ENCODE measurements at places on chromosomes 16 and 17. TPM values are rescaled to one million over a fixed set of nuclear protein-coding genes. Genes with fewer than 3 reads are reported as not detected.

The PPP1R27 gene
- 0.13 TPM for polyA plus RNA-seq

The C17orf107 gene
- 1.1 TPM for polyA plus RNA-seq

GRCh38 chr16:25135254-25135878 is 23.8 kb downstream of the LCMT1 start:
- DNase-seq: no peak

GRCh38 chr16:67731753-67732095 is 12.6 kb upstream of the GFOD2 start:
- DNase-seq: no peak

GRCh38 chr16:58853854-58854791 is 120.0 kb upstream of the GOT2 start:
- no peak for DNase-seq

The AXIN2 gene
- 10.5 TPM for polyA plus RNA-seq

The RAB34 gene
- 19.2 TPM for polyA plus RNA-seq

DNA sequence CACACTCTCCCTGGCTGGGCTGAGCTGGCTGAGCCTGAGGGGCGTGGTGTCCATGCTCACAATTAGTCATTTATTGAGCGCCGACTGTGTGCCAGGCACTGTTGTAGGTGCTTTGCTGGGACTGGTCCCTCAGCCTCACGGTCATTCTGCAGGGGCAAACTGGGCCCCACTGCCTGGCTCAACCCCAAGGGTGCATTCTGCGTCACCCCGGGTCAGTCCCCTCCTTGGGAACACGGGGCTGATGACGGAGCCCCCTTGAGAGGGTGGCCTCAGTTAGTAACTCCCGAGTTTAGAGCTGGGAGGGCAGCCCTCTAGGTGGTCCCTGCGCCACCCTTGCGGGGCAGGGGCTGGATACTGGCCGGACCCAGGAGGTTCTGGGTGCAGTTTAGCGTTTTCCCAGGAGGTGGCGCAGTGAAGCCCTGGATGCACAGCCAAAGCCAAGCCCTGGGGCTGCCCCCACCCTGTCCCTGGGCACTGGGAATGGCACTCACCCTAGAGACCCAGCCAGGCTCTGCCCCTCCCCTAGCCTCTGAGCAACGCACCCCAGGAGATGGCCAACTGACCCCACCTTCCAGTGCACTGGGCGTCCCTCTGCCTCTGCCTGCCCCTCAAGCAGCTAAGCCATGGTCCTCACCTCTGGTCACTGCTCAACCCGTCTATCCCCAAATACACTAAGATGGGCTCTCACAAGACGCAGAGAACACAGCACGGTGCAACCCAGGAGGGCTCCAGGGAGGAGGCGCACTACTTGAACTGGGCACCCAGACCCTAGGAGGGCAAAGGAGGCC is 243.2 kb upstream of the GSE1 start:
- DNase-seq: peak; percentile 54

DNA sequence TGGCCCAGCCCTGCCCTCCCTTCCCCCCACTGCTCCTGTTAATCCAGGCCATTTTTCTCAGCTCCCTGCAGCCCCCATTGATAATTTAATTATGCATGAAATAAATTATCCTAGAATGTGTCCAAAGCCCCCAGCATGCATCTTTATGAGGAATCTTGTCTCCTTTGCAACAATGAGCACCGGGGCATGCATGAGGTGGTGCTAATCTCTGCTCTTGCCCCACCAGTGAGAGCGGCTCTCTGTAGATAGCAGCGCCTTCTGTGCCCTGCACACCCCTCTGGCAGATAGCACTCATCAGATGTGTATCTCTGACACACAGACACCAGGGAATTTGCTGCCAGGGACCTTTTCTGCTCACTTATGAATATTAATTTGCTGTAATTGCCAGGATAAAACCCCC is 140.2 kb upstream of the CDC42EP4 start:
- DNase-seq: no peak

DNA sequence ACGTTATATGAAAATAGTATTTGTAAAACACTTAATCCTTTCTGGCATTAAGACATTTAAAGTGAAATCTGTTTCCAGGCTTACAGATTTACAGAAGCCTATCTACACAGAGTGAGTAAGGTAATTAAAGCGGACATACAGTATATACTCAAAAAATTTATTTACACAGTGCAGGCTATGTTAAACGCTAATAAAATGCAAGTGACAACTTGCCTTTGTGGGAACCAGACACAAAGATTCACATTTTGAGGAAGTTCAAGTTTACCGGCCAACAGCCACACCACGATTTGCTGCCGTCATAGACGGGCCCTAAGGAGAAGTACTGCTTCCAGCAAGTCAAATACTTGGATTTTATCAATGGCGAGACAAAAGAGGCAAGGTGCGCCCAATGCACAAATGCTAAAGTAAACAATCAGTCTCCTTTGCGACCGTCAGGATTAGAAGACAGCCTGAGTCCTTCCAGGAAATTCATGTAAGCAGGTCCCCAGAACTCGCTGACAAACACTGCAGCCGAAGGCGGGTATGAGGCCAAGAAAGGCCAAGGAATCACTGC is 801 bp downstream of the VPS35 start:
- no peak for DNase-seq

DNA sequence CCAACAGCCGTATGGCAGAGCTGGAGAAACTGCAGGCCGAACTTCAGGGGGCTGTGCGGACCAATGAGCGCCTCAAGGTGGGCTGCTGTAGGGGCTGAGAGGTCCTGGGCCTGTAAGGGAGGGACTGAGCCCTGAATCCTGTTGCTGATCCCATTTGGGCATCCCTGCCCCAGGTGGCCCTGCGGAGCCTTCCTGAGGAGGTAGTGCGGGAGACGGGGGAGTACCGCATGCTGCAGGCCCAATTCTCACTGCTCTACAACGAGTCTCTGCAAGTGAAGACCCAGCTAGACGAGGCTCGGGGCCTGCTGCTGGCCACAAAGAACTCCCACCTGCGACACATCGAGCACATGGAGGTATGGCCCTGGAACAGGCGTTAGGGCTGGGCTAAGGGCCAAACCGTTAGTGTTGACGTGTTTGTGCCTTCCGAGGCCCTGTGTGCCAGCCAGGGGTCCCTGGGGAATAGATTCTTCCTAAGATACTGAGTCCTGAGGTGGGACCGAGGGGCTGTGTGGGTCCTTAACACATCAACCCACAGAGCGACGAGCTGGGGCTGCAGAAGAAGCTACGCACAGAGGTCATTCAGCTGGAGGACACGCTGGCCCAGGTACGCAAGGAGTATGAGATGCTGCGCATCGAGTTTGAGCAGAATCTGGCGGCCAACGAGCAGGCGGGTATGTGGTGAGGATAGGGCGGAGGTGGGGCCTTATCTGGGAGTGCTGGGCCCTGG is 4.2 kb downstream of the RNF40 start:
- DNase-seq: no peak

GRCh38 chr16:88785106-88785924 is at the start of gene PIEZO1:
TSS of gene PIEZO1 (minus strand) at chr16:88785220. CDS start at chr16:88784964, 256 bp downstream.
- peak; percentile 85 for DNase-seq

The OR1F1 gene
- polyA plus RNA-seq: not detected

DNA sequence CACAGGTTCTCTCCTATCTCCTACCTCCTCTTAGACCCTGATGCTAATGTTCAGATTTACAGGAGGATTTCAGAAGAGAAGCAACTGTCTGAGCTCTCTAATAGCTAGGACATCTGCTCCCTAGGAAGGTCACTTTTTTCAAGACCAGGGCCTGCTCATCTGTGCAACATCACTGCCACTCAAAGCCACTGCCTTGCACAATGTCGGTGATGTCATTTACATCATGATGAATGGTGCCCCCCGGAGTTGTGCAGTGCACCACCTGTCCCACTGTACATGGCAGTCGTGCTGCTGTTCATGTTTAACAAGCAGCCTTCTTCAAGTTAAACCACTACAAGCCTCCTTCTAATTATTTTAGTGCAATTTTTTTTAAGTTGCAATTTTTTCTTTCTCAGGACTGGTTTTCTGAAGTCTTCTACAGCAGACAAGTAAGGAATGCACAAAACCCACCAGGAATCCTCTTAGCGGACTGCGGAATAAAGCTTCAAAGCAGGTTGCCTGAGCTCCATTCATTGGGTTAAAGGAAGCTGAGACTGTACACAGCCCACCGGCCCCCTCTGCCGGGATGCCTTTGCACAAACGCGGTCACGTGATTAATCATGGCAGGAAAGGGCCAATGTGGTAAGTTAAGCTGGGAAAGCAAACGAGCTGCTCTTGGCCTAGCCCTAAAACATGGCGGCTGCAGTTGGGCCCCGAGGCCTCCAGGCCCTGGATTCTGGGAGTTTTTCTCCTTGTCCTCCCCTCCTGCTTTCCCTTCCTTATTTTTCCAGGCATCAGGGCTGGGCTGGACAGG is 74.1 kb downstream of the MYH11 start:
- DNase-seq: no peak

The TMC7 gene
- not detected for polyA plus RNA-seq

DNA sequence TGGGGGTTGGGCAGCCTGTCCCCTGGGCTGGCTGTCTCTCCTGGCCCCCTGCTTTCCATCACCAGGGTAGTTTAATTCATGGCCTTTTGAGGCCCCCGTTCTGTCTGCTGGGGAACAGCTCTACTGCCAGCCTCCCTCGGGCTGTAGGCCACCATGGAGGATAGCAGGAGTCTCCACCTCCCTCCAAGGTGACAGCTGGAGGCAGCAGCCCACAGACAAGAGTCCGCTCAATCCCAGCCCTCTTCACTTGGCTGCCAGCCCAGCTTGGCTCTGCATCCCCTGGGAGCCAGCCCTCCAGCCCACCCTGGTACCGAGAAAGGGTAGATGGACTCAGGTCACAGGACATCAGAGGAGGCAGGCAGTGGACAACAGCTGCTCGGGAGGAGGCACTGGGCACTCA is 194.6 kb upstream of the SDK2 start:
- DNase-seq: no peak

GRCh38 chr16:69814561-69814960 is 52.4 kb downstream of the WWP2 start:
- DNase-seq: no peak

DNA sequence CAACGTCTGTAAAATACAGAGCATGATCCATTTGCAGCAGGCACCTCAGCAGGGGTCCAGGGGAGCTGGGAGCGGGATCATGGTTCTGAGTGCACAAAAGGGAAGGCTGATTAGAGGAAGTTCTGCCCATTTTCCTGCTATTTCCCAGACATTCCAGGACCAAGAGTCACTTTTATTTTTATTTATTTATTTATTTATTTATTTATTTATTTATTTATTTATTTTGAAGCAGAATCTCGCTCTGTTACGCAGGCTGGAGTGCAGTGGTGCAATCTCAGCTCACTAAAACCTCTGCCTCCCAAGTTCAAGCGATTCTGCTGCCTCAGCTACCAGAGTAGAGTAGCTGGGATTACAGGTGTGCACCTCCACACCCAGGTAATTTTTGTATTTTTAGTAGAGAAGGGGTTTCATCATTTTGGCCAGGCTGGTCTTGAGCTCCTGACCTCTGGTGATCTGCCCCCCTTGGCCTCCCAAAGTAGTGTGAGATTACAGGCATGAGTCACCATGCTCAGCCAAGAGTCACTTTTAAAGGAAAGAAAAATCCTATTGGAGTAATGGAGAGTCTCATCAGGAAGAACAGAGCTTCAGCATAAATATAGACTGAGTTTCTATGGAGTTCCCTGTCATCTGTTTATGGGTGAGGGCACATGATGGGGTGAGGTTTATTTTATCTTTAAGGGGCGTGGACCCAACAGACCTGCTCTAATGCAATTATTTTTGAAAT is 355.2 kb downstream of the HAPSTR1 start:
- no peak for DNase-seq

DNA sequence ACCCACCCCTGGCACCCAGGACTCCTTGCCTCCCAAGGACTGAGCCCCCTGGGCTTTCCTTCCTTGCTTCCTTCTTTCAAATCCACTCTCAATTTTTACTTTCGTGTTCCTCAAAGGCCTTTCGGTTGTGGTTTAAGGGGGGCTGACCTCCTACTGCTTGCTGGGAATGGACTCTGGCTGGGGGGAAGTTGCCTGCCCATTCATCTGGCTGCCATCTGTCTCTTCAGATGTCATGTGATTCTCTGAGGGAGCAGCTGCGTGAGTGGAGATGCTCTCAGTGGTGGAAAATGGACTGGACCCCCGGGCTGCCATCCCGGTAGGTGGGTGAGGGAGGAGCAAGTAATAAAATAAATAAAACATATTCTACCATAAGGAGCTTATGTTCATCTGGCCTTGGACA is 93.8 kb upstream of the RPRML start:
- DNase-seq: no peak

DNA sequence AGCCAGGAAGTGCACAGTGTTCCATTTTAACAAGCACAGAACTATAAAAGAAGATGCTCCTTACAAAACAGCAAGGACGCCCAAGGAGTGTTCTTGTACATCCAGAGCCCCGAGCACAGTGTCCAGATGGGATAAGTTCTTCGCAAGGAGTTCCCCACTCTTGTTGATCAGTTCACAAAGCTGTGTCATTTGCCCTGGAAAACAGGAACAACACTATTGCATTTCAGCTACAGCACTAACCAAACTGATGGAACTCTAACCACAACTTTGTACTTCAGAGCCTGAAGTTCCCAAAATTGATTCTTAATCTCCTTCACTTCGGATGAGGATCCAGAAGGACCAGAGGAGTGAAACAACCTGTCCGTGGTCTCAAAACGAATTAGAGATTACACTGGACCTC is 5.1 kb downstream of the COPS3 start:
- DNase-seq: no peak

- DNase-seq: no peak
Measured at GRCh38 chr16:952321-952720, 18.5 kb downstream of the LMF1 start.

DNA sequence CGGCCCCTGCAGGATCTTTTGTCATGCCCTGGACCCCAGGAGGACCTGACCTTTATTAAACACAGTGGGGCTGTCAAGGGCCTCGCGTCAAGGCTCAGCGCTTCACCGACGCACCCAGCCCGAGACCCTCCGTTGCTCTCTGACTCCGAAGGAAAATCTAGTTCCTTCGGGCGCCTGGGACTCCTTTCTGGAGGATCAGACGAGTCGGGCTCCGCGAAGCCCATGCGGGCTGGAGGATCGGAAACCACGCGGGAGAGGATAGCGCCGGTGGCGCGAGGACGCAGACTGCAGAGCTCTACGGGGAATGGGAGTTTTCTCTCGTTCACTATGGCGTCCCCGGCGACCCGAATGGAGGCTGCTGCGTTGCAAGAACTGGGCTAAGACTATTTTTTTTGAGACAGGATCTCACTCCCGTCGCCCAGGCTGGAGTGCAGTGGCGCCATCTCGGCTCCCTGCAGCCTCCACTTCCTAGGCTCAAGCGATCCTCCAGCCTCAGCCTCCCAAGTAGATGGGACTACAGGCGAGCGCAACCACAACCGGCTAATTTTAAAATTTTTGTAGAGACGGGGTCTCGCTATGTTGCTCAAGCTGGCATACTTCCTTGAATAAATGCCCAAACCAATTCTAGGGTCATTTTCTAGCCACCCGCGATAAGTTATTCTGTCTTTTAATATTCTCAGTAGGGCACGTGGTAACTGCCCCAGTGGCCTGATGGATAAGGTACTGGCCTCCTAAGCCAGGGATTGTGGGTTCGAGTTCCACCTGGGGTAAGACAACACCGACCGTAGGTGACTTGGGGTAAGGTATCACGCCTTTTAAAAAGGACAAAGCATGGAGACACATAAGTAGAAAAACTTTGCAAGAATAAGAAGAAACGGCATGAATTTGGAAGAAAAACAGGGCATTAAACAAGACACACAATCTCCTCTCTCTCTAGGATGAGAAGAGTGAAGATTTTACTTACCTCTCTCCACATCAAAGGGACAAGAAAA is 5.5 kb downstream of the OR1F1 start:
- DNase-seq: no peak

Data from naive thymus-derived CD4-positive, alpha-beta T cell (primary cell).